ENCODE measurements at places on chromosomes 4 and X.

DNA sequence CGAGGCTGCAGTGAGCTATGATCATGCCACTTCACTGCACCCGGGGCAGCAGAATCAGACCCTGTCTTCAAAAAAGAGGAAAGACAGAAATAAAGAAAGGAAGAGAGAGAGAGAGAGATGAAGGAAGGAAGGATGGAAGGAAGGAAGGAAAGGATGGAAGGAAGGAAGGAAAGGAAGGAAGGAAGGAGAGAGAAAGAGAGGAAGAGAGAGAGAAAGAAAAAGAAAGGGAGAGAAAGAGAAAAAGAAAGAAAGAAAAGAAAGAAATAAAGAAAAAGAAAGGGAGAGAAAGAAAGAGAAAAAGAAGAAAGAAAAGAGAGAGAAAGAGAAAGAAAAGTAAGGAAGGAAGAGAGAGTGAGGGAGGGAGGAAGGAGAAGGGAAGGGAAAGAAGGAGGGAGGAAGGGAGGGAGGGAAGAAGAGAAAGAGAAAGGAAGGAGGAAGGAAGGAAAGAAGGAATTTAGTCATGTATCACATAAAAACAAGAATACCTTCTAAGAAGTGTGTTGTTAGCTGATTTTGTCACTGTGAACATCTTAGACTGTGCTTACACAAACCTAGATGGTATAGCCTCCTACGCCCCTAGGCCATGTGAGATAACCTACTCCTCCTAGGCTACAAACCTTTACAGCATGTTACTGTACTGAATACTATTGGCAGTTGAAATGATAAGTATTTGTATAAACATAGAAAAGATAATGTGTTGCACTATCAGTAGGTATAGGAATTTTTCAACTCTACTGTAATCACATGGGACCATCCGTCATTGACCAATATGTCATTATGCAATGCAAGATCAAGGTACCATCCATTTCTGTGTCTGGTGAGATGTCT, 17.4 kb upstream of the AFF1 start:
- DNase-seq, result no peak

DNA sequence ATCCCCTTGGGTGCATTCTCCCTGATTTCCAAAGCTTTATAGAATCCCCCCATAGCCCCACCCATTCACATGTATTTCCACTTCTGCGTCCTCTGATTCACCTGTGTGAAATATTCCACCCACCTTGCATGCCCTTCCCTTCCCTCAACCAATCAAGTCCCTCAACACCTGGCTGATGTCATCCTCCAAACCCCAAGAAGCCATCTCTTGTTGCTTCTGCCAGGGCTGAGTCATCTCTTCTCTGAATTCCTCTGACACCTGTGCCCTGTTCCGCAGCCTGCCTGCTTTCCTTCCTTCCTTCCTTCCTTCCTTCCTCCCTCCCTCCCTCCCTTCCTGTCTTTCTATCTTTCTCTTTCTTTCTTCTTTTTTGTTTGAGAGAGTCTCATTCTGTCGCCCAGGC, 9.9 kb downstream of the CRMP1 start:
- DNase-seq, result no peak

- no peak for DNase-seq
Measured at GRCh38 chr4:70637239-70637913, 8.8 kb downstream of the ENAM start.

DNA sequence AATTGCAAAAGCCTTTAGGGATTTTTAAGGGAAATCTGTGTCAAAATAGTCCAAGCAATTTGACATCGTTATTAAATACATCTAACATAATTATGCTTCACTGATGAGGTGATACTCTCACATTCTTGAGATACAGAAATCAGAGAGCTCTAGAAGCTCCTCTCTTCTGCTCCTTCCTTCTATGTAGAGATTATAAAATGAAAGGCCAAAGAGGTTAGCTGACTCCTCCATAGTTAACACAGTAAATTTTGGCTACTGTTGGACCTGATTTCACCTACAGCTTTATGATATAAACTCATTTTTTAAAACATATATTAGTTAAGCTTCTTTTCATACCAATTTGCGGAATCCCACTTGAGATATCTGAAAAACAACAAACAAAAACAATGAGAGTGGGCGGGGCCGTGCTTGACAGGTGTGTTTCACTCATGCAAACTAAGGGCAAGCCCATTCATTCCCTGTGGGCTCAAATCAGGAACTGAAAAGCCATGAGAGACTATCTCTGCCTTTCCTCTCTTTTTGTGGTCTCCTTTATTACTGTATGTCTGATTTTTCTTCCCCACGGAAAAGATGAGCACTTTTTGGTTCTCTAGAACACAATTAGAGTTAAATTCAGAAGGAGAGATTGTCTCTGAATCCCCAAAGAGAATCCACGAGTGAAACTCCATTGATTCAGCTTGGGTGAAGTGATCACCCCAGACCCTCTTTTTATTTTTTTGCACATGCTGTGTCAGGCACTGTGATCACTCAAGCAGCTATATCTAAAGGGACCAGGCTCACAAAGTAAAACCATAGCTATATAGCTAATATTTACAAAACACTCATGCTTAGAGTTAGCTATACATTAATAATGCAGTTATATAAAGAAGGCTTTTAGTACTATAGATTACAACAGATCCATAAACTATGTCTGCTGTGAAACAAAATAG, 566.3 kb downstream of the IL15 start:
- DNase-seq, result no peak

- no peak for DNase-seq
Measured at GRCh38 chrX:111123125-111123524, 27.1 kb downstream of the PAK3 start.

DNA sequence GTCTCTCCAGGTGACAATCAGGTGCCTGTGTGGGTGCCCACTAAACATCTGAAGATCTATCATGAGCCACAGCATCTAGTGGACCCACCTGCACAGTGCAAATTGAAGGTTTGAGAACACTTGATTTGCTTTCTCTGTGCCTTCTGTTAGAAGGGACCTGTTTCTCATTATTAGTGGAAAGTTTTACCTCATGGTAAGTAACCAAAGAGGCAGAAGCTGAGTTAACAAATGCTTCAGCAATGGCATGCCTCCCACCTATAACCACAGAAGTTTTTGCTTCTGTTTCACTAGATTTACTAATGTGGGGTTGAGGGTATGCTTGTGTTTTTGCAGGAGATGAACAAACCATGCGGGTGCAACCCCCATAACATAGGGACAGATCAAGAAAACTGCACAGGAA, 297.4 kb upstream of the DKK2 start:
- no peak for DNase-seq

- no peak for DNase-seq
Measured at GRCh38 chrX:45009371-45010000, 136.5 kb downstream of the KDM6A start.

GRCh38 chr4:76233083-76233482, 18.4 kb upstream of the FAM47E start:
- DNase-seq, result no peak

GRCh38 chrX:4240541-4241194, 527.2 kb upstream of the PRKX start:
- DNase-seq, result peak; percentile 0

DNA sequence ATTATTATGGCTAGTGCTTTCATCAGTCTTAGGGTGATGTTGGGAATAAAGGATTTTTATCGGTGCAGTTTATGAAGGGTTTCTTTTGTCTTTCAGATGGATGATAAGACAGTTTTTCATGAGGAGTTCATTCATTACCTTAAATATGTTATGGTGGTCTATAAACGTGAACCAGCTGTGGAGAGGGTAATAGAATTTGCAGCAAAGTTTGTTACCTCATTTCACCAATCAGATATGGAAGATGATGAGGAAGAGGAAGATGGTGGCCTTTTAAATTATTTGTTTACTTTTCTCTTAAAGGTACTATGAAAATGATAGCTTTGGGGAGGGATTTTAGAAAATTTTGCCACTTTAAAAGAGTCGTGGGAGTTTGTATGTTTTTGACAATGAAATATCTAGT, 1.3 kb downstream of the NCAPG start:
- no peak for DNase-seq

GRCh38 chrX:12711435-12712040, 79.7 kb upstream of the PRPS2 start:
- no peak for DNase-seq

DNA sequence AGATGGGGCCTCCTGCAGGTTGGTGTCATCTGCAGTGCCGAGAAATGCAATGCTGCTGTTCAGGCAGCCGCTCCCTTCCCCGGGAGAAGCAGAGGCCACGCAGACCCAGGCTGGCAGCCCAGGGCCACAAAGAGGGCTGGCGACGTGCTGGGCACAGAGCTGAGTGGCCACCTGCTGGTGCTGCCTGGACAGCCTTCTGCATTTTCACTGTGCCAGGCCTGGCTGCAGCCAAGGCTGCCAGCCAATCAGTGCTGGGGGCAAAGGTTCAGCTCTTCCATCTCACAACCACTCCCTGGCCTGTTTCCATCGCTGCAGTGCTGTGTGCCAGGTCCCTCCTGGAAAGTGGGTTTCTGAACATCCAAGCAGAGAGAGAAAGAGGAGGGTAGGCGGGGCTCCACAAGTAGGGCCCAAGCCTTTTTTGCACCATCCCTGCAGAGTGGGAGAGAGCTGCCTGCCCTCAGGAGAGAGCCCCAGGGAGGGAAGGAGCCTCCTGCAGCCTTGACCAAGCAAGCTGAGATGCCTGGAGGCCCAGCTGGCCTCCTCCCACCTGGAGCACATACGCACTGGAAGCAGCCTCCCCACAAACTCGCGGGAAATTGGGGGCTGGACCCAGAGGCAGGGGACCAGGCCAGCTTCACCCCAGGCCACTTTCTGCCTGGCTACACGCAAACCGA, 20.1 kb downstream of the ADRA2C start:
- no peak for DNase-seq

DNA sequence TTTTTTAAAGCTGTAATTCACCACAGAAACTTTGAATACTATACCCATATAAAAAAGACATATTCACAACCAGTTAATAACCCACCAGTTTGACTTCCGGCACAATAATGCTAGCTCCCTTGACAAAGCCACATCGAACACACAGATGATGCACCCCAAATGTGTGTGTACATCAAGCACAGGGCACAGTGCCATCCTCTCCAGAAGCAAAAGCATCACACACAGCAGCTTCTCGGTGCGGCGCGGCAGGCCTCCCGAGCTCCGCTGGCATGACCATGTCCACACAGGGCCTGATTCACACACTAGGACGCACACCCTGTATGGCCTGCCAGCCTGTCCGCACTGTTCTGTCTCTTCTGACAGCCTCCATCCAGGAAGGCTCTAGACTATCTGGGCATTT, 88.0 kb downstream of the LEF1 start:
- DNase-seq, result peak; percentile 23

DNA sequence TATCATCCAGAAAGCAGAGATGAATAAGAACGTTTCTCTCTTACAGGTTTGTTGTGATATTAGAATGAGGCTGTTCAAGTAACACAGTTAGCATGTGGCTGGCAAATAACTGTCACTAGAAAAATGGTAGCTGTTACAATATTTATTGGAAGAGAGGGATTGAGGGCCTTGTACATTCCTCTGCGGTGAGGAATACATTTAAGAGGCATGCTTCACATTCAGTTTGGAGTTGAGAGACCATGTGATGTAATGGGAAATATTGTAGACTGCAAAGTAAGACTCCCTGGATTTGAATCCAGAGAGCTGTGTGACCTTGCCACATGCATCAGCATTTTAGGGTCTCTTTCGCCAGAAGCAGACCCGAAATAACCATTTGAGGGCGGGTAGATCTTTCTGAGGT, 104.8 kb upstream of the KIT start:
- no peak for DNase-seq

GRCh38 chr4:172843192-172843591, 325.4 kb upstream of the GALNT7 start:
- no peak for DNase-seq

DNA sequence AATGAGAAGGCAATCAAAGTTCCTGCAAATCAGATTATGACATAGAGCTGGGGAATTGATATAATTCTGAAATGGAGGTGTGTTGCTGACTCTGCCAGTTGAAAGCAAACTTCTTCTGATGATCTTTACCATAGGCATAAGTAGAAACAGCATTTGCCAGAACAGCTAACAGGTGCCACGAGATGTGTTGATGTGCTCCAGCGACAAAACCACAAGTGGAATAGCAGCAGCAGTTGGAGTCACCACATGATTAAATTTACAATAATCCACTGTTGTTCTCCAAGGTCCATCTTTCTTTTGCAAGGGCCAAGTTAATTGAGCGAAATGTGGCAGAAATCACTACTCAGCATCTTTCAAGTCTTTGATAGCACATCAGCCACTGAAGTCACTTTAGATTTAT, 3.7 kb upstream of the OSTC start:
- DNase-seq, result no peak

DNA sequence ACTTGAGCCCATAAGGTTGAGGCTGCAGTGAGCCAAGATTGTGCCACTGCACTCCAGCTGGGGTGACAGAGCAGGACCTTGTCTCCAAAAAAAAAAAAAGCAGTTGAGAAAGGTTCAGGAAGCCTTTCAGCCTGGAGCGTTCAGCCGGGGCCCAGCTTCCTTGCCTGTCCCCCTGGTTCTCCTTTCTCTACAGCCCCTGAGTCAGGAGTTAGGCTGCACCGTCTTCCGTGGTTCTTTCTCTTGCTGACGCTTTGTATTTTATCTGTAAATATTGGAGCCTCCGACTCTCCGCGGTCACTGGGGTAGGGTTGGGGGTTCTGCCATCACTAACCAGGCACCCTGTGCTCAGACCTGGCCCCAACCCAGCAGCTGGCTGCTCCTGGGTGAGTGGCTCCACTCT, 13.8 kb upstream of the UVSSA start:
- DNase-seq, result no peak

DNA sequence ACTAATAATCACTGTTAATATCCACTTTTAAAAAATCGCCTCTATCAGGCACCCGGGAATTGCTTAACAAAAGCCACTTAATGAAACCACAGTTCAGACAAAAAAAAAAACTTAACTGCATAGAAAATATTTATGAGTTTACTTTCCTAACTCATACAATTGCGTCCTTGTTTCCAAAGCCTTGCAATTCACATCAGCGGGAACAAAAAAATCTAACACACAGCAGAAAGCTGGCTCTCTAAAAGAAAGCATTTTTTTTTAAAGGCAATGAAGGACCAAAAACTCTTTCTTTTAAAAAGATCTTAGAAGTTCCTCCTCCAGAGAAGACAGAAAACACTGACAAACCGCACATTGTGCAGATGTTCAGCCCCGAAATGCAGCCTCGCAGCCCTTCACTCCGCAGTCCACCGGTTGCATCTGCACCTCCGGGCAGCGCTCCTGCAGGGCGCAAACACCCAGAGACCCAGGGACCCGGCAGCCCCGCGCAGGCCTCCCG, 812 bp downstream of the FAT1 start:
- no peak for DNase-seq

All from T follicular helper cell (primary cell).